ENCODE measurements at places on chromosomes 11 and 22. TPM values are rescaled to one million over a fixed set of nuclear protein-coding genes. Genes with fewer than 3 reads are reported as not detected.

DNA sequence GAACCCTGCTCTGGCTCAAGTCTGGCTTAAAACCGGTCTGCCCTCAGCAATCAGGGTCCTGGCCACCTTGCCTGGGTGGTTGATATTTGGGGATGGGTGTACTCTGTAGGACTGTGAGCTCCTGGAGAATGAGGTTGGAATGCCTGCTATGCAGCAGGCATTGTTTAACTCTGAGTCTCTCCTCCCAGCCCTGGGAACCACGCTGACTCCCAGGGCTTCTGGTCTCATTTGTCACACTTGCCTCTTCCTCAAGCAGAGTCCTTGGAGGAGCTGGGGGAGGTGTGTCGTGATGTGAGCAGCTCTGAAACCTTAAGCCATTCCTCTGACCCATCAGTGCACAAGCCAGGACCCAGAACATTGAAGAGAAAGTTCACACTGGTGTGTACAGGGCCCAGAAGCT is 340.1 kb downstream of the MN1 start:
- DNase-seq: no peak

- no peak for DNase-seq
These were observed 9.4 kb upstream of the LAYN start for GRCh38 chr11:111531136-111531535.

DNA sequence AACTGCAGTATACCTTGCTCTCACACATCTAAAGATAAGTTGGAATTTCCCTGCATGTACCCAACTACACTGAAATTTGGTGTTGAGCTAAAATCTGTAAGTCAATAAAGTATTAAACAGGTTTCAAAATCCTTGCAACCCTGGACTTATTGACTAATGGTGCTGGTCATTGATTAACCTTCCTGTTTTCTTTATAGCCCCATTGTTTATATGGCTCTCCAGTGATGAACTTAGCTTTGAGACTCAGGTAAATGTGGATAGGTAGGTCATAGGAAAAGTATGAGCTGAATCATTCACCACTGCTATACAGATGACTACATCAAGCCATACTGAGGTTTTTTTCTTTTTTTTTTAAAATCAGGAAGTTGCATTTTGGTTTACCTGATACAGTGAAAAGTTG is 132.7 kb downstream of the FAT3 start:
- no peak for DNase-seq

DNA sequence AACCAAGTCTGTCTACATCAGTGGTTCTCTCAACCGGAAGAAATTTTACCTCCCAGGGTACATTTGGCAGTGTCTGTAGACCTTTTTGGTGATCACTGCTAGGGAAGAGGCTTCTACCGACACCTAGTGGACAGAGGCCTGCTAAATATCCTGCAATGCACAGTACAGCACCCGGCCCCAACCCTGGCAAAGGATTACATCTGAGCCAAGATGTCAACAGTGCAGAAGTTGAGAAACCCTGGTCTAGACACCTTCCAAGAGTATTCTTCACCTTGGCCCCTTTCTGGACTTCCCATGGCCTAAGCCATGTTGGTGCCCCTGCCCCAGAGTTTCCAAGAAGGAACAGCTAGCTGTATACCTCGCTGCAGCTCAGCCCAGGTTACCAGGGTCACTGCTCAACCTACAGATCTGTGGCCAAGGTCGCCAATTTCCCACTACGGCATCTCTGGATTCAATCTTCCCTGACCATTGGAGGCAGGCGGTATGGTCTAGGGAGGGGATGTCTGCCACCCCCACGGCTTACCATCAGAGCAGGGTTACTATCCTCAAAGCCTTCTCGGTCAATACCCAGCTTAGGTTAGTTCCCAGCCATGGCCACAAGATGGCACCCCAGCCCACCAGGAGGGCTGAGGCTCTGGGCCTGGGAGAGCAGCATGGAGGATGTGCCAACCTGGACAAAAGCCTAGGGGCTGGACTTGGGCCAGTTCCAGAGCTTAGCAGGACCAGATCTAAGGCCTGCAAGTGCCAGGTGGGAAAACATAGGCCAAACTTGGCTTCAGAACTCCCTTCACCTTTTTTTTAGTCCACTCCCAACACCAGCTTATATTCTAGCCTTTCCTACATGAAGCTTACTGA is 3.7 kb upstream of the KCNC1 start:
- DNase-seq: peak; percentile 93

- DNase-seq: peak; percentile 80
These were observed 18.4 kb downstream of the FDX1 start for GRCh38 chr11:110447897-110448745.

- no peak for DNase-seq
These were observed 15.0 kb downstream of the SUN2 start for GRCh38 chr22:38740754-38741153.

GRCh38 chr11:113401718-113402117 is 14.1 kb downstream of the ANKK1 start:
- DNase-seq: no peak

DNA sequence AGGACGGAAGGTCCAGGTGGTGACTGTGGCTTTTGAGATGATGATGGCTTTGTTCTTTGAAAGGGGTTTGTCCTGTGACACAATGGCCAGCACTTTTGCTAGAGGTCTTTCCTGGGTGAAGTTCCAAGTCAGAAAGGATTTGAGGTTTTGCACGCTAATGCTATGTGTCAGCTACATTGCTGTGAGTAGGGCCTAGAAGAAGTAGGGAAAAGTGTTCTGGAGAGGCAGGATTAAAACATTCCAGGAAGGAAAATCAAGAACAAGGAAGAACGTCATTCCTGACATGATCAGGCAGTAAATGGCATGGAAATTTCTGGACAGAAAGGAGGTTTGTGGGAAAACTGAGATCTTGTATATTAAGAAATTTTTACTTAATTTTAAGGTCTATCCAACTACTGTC is 290.7 kb downstream of the NTM start:
- DNase-seq: no peak

- DNase-seq: no peak
These were observed 10.7 kb downstream of the DSCAML1 start for GRCh38 chr11:117786135-117786870.

Gene ZNRF3
- total RNA-seq: 0.19 TPM

Gene IGHMBP2
- total RNA-seq: 6.3 TPM

Measured in Karpas-422 (cell line).